Stimulated activated CD8-positive, alpha-beta memory T cell treated with anti-CD3 and anti-CD28 coated beads, Interleukin-7, amount 100 ng/mL, for 48 hours (primary cell): ENCODE measurements at places on chromosomes 4 and X.

GRCh38 chr4:182893047-182893446 lies 24.1 kb downstream of the DCTD start:
- DNase-seq, result no peak

DNA sequence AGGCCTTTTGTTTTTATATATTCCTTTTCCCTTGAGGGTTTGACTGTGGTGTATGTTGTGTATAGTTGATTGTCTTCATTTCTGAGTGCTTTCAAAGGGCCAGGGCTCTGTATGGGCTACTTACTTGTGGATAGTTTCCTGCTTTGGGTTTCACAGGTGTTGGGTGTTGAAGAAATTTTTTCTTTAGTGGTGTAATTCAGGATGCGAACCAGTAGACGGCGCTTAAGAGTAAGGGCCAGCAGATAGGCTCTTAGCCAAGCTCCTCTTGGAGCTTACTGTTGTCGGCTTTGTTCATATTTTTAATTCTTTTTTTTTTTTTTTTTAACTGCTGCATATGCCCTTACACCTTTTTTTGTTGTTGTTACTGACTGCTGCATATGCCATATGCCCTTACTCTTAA lies 276.3 kb upstream of the GALNT7 start:
- no peak for DNase-seq

- DNase-seq, result no peak
Measured at GRCh38 chr4:69832326-69833030, 27.5 kb downstream of the SULT1E1 start.

- DNase-seq, result no peak
Measured at GRCh38 chrX:7223271-7223670, 75.3 kb upstream of the PUDP start.

DNA sequence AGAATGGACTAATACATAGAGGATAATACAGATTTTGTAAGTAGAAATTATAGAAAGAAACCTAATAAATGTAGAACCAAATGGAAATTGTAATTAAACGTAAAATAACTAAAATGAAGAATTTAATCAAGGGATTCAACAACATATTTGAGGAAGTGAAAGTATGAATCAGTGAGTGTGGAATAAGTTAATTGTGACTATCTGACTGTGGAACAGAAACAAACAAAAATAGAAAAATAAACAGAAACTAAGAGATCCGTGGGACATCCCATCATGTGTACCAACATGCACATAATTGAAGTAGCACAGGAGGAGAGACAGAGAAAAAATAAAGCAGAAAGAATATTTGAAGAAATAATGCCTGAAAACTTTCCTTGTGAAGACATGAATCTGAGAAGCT lies 208.6 kb upstream of the TACR3 start:
- no peak for DNase-seq

DNA sequence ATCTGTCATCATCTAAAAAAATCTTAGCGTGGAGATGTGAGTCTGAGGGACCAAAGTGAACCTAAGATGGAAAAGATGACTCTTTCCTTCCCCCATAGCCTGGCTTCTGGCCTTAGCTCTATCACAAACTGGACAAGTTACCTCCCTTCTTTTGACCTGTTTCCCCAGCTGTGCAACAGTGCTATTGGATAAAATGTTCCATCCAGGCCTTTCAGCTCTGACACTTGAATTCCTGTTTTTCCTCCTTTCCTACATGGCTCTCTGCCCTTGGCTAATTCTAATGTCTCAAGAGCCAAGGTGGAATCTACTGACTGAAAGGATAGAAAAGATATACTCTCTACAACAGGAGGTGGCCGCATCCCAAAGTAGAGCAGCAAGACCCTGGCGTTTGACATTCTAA lies 84.5 kb upstream of the ARHGEF9 start:
- DNase-seq, result no peak

DNA sequence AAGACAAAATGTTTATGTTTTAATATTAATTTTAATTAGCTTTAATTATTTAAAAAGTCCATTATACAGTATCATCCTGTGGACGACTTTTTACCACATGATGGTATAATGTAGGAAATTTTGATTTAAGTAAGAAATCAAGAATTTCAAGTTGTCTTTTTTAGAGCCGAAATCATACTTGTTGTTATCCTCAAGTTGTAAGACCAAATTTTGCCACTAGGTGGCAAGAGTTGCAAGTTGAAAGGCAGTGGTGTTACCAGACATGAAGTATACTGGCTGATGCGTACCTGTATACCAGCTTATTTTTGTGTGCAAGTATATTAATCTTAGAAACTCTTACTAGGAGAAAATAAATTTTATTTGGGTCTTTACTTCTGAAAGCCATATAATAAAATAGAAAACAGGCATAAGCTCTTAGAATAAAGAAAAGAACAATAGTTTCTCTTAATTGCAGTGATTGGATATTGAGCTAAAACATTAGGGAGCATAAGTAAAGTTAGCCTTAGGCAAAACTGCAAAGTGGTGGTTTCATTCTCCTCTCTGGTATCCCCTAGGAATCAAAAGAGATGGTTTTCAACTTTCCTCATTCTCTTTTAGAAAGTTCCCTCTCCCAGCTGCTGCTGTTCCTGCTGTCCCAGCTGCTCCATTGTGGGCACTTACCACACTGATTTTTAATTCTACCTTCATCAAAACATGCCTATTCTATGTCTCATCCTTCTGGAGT lies 118.0 kb upstream of the WDFY3 start:
- no peak for DNase-seq

- no peak for DNase-seq
Measured at GRCh38 chrX:101051153-101051548, 760 bp downstream of the TRMT2B start.

- DNase-seq, result no peak
Measured at GRCh38 chrX:38596939-38597338, 35.6 kb downstream of the TSPAN7 start.

- no peak for DNase-seq
Measured at GRCh38 chrX:41445781-41446358, 1.3 kb upstream of the NYX start.

- DNase-seq, result no peak
Measured at GRCh38 chr4:131411393-131411792, 1737.7 kb upstream of the PCDH10 start.

DNA sequence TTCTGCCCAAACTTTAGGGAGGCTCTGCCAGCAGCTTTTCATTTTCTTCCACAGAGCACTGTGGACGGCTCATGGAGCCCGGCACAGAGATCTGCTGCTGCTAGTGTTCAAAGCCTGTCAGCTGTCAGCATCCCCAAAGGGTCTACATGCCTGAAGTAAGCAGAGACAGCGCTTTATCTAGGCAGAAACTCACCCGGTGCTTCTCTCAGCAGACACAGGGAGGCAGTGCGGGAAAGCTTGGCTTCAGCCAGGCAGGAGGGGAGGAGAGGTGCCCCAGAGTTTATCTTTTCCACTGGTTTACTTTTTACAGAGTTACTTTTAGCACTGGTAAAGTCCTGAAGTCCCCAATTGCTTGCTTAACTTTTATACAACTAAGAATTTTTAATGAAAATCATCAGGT lies 339.3 kb downstream of the NKX6-1 start:
- no peak for DNase-seq

DNA sequence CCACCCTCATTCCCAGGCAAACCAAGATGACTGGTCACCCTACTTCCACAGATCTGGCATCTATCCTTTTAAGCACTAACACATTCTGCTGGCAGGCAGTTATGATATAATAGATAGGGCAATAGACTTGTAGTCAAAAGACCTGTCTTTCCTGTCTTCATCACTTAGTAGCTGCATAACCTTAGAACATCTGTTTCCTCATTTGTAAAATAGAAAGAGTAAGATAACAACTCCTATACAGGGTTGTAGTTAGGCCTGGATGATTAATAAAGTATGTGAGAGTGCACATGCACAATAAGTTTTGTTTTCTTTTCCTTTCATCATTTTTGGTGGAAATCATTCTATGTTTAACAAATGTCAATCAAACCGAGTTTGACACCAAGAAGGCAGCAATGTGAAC lies 72.1 kb downstream of the GPR82 start:
- no peak for DNase-seq

DNA sequence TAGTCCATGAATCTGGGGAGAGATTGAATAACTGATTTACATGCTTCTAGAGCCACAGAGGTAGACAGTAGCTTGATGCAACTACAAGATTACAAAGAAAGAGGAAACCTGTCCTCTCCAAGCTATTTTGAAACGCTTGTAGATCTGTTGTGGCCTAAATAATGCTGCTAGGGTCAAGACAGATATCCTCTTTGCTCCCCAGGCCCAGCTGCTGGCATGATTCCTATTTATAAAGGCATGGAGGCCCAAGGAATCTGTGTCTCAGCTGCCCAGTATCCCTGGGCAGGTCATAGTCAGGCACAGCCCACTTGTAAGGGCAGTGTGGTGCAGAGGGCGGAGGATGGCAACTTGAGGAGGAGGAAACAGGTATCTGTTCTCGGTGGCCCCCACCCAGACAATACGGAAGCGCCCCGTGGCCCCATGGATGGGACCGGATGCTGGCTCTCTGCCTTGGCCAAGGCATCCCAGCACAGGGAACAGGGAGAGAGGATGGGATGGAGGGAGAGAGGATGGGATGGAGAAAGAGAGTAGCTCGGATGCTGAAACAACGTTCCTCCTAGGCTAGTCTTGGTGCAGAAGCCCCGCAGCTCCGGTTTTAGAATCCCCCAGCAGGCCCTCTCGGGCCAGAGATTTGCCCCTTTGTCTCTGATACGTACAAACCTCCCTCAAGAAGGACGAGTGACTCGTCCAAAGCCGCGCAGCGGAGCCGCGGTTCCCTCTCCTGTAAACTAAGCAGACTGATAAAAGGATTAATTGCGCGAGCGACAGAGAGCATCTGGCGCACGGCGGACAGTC lies 767 bp upstream of the SMIM20 start:
- no peak for DNase-seq

DNA sequence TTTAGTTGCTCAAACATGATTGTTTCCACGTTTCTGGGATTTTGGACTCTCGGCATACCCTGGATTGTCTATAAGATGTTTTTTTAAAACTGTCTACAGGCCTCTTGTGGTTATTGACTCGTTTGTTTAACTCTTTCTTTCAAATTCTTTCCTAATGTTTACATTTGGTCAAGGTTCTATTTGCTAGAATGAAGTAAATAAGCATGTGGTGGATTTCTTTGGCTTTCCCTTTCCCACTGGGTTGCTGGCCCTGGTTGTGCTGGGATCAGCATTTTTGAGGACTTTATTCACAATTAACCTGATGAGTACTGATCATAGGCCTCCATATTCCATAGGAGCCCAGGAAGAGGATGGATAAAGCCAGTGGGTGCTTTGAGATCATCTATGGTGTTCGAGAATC lies 11.1 kb upstream of the GPR101 start:
- DNase-seq, result no peak

- DNase-seq, result no peak
Measured at GRCh38 chr4:78937837-78938236, 1.4 kb downstream of the PAQR3 start.

- DNase-seq, result no peak
Measured at GRCh38 chrX:64580605-64581004, 185.4 kb upstream of the MTMR8 start.

DNA sequence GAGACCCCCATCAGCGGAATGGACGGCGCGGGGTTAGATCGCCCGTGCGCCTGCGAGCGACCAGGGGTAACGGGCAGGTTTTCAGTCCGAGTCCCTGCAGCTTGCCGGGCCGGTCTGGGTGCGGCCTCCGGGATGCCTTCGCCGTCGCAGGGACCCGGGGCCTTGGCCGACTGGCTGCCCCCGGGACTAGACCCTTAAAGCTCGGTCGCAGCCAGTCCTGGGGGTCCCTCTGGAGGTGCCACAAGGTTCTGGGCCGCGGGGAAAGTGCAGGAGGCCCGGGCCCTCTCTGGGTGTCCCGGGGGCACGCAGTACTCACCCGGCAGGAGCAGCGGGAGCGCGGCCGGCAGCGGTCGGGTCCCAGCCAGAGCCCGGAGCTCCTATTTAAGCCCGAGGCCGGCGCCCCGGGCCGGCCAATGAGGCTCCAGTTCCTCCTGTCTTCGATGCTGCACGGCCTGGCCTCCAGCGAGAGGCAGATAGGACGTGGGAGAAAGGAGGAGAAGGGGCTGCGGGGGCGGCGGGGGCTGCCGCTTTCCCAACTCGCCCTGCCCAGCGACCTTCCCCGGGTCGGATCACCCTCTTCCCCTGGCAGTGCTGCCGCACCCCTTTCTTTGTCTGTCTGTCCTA lies at the start of gene SPON2:
SPON2 (minus strand) TSS at position 356 of the 624 bp plus-strand sequence.
- DNase-seq, result no peak

GRCh38 chrX:39905946-39906345 lies 191.8 kb downstream of the BCOR start:
- DNase-seq, result no peak

- DNase-seq, result no peak
Measured at GRCh38 chr4:53587135-53587534, 4.2 kb downstream of the LNX1 start.

DNA sequence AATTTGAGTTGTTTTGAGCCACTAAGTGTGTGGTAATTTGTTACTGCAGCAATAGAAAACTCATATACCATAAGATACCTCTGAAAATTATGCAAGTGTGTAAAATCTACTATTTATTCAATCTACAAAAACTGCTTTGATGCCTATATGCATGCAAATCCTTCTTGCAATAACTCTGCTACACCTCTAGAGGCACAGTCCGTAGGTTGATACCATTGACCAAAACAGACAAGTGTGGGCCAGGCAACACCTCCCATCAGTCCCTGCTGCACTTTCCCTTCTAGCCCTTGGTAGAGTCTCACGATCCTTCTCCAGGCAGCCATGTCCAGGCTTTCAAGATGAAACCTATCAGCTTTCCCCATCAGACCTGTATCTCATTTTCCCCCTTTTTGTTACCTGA lies 48.8 kb upstream of the FAM9A start:
- no peak for DNase-seq

GRCh38 chrX:77167993-77168392 lies 279.2 kb upstream of the FGF16 start:
- DNase-seq, result no peak

DNA sequence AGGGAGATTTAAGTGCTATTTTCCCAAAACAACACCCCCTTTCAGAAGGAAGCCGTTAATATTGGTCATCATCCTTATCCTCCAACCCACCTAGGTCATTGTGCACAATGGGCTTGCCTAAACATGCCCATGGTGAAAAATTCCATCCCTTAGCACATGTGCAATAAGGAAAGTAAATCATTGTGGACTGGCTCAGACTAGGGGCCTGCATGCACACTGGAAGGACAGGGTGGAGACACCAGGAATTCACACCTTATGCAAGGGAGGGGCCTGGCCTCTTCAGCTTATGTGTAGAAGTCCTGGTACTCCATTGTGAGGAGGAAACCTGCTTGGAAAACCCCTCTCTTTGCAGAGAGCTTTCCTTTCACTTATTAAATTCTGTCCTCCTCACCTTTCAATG lies 311.4 kb upstream of the NDST4 start:
- no peak for DNase-seq
